ENCODE measurements at places on chromosomes 4 and X.
A peak's percentile ranks its signal among the peaks of the same experiment; 100 is the strongest.

- no peak for DNase-seq
These were observed 75.4 kb upstream of the ANXA3 start for GRCh38 chr4:78476108-78476704.

DNA sequence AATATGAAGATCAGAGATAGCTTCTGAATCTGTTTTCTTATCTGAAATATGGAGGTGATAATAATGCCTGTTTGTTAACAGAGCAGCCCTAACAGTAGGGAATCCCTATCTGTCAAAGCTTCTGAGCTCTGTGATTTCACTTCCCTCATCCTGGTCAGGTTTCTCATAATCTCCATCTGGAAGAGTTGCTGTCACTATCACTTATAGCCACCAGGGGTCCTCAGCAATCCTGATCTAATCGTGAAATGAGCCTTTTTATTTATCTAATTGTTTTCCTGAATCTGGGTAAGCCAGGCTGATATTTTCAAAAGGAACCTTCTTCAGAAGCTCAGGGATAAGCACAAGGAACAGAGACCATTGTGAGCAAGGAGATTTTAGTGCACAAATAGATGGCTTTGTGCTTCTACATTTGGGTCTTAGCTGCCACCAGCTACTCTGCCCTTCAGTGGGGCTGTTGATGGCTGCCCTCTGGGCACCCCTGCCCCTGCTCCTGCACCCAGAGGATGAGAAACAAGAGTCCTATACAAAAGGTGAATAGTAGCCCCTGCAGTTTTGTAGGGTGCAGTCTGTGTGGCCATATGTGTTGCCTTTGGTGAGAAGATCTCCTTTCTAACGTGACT lies 196.4 kb upstream of the RADX start:
- DNase-seq = peak; percentile 15

DNA sequence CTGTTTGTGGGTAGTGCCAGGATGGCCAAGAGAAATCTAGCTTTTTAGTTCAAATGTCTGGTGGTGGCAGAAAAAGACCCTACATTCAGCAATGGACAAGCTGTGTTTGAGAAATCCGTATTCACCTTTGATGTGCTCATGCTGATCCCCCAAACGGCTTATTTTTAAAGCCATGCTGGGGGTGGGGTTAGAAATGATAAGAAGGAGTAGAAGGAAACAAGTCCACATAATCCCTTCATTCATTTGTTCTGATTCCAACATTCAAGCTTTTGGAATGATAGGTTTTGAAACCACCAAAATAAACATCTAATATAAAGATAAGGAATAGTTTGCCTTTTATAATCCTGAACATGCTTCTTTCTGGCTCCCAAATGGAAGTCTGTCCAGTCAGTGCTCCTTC lies 92.0 kb upstream of the DKK2 start:
- no peak for DNase-seq

- DNase-seq = no peak
These were observed 89.1 kb upstream of the CBR4 start for GRCh38 chr4:169098969-169099690.

- no peak for DNase-seq
These were observed 57.5 kb upstream of the WDR1 start for GRCh38 chr4:10173754-10174749.

- no peak for DNase-seq
These were observed 16.4 kb downstream of the PRKG2 start for GRCh38 chr4:81198609-81199008.

DNA sequence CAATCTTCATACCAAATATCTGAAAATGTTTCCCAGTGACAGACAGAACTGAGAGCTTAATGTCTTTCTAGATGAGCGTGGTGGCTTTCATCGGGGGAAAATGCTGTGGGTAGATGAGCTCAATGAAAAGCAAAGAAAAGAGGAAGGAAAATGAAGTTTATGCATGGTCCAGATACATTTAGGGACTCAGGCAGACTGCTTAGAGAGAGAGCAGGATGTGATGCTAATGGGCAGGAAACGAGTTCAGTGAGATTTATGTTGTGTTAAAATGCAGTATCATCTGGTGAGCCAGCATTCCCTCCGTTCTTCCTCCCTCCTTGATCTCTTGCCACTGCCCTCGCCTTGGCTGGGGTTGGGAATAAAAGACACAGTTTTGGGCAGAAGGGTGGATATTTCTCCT lies 229.2 kb downstream of the GBA3 start:
- no peak for DNase-seq

DNA sequence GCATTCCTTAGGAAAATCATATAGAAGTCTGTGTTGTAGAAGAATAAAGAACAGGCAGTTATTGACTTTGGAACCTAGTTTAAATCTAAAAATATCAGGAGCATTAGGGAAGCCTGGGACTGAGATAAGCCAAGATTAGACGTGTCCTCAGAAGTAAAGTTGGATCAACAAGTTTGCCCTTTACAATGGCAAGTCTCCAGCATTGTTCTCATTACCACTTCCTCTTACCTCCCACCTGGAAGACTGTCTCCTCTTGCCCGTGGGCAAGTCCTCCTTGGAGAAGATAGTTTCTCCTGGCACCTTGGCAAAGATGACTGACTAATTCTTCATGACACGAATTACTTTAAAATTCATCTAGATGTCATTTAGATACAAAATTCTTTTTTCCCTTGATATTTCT lies 37.8 kb downstream of the CNKSR2 start:
- DNase-seq = no peak

- DNase-seq = no peak
These were observed 35.5 kb downstream of the NOP14 start for GRCh38 chr4:2927696-2928075.

- DNase-seq = peak; percentile 60
These were observed 74.1 kb downstream of the NBDY start for GRCh38 chrX:56802921-56803849.

DNA sequence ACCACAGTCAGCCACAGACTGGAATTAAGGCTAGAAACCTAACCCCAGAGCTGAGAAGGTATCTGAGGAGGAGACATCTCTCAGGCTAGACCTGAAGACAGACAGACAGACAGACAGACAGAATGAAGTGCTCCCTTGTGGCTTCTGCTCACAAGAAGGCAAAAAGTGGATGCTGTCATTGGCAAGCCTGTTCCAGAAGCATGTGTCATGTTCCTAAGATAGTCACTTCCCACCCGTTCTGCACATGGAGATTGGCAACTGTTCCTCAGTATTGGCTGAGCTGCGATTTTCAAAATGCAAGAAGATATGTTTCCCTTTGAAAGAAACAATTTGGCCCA lies 166.4 kb downstream of the NSUN7 start:
- peak; percentile 76 for DNase-seq

DNA sequence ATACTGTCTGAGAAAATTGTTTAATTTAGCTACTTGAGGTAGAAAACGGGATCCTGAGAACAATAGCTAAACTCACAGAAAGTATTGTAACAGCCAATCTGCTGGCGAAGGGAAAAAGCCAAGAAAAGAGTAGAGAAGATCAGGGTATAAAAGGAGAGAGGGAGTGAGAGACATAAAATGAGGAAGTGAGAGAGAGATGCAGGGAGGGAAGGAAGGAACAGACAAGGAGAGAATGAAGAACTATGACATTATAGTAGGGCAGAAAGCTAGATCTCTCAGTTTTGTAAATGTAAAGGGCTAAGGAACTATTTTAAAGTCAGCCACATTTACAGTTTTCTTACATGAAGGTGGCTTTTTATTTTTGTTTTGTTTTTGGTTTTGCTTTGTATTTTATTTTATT lies 1.6 kb upstream of the GIMD1 start:
- DNase-seq = no peak

DNA sequence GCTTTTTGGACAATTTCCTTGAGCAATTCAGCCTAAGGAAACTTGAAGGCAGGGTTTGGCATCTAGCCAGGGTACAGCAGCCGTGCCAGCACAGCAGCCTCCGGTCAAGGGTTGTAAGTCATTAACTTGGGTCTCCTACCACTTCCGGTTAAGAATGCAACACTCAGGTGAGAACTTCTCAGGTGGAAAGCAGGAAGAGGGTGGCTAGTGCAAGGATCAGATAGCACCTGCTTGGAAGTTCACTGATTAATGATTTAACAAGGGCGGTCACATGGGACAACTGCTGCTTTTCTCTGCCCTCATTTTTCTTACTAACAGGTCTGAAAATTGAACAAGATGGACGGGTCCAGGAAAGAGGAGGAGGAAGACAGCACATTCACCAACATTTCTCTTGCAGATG lies 30.1 kb upstream of the SCOC start:
- DNase-seq = no peak

DNA sequence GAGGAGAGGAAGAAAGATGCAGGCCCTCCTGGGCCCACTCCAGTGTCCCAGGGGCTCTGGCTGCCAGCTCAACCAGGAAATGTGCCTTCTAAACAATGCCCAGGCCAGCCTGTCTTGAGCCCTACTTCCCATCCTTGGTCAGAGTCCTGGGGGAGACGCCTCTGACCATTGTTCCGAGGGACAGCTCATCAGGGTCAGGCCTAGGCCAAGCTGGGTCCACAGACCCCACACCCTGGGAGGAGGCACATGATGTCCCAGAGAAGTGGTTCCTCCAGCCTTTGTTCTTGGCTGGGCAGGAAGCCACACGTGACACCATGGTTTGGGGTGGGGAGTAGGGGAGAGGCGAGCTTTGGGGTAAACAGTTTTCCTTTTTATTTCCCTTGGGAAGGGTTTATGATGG lies 102.5 kb downstream of the EFNB1 start:
- no peak for DNase-seq

DNA sequence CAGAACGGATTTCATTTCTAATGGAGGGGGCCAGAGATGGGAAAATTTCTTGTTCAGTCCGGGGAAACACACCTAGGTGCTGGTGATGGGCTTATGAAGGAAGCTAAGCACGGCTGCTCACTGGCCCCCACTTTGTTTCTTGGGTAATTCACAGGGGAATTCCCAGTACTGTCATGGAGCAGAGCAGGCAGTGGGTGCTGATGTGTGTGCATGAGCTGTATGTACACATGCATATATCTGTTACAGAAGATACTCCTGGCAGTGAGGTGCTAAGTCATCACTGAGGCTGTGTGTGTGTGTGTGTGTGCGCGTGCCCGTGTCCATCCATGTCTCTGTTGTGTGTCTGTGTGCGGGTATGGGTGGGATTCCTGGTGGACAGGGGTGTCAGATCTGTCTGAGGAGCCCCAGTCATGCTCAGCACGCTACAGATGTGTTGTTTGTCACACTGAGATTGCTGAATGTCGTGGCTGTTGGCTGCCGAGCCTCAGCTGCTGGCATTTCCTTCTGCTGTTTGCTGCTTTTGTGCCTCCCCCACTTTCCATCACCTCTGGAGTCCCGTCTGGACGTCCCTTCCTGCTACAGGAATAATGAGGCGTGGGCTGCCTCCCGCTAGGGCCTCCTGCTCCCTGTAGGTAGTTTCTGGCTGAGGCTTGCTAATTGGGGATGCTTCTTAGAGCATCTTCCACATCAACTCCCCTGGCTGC lies 53.3 kb downstream of the JADE1 start:
- no peak for DNase-seq

DNA sequence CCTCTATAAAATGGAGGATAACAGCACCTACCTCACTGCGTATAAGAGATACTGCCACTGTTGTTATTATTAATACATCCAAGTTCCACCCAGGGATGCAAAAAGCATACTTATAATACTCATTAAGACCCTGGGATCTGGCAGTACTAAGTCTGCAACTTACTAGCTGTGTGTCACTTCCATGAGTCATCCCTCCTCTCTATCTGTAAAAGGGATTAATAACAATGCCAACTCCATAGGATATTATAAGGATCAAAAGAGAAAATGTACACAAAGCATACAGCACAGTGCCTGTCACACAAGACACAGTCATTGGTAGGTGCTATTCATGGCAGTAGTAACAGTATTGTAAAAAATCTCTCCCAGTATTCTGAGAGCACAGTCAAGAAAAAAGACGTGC lies 216.7 kb downstream of the HS6ST2 start:
- DNase-seq = no peak

DNA sequence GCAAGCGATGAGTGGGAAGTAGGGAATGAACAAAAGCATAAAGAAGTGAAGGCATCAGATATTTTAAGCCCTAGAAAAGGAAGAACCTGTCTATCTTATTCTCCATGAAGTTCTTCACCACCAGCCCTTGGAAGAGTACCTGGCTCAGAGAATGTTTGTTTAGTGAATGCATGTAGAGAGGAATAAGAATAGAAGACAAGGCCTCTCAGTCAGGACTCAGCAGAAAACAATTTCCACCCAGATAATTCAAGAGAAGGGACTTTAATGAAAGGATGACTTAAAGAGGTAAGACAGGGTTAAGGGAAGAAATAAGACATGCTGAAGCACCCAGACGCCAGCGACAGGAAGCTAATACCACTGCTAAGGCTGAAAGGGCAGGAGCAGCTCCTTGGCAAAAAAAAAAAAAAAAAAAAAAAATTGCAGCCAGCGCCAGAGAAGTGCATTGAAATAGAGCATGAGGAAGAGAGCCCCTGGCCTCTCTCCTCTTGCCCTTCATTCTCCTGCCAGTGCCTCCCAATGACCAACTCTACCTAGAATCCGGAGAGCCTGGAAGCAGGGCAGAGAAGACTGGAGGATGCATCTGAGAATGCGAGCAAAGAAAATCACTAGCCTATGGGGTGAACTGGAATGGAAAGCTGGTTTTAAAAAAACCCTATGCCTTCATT lies 47.2 kb upstream of the RASGEF1B start:
- DNase-seq = no peak

DNA sequence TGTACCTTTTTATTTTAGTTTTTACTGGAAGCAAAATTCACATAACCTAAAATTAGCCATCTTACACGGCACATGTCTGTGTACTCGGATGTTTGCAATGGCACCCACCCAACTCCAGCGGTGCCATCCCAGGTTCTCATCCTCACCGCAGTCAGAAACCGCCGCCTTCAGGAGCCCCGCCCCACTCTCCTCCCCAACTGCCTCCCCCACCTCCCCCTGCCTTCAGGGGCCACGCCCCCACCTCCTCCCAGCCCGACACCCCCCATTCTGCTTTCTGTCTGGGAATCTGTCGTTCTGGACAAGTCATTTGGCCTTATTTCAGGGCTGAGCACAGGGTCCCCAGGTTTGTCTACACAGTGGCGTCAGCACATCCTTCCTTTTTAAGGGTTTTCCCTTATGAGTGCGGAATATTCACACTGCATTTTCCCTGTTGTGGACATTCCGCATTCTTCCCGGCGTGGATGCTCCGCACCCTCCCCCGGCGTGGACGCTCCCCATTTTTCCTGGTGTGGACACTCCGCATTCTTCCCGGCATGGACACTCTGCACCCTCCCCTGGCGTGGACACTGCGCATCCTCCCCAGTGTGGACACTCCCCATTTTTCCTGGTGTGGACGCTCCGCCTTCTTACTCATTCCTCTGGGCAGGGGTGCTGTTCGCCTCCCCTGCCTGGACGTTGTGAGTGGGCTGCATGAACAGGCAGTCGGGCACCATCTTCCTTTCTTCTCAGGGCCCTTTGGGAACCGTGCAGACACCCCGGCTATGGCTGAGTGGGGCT lies 135.4 kb upstream of the NKX1-1 start:
- DNase-seq = no peak

- DNase-seq = peak; percentile 10
These were observed 60.8 kb upstream of the FHL1 start for GRCh38 chrX:136086521-136086920.

GRCh38 chr4:169661761-169662160 lies 41.4 kb downstream of the CLCN3 start:
- no peak for DNase-seq
